Stimulated activated CD8-positive, alpha-beta memory T cell treated with anti-CD3 and anti-CD28 coated beads, Interleukin-15, amount 100 ng/mL, for 1 hour (primary cell): ENCODE measurements at places on chromosomes 7 and 10.

- DNase-seq: no peak
Observed at GRCh38 chr7:35185908-35186731, 67.8 kb downstream of the TBX20 start.

GRCh38 chr10:35564341-35564968, 40.7 kb upstream of the GJD4 start:
- no peak for DNase-seq

- DNase-seq: no peak
Observed at GRCh38 chr10:12806228-12807095, 195.1 kb downstream of the CCDC3 start.

DNA sequence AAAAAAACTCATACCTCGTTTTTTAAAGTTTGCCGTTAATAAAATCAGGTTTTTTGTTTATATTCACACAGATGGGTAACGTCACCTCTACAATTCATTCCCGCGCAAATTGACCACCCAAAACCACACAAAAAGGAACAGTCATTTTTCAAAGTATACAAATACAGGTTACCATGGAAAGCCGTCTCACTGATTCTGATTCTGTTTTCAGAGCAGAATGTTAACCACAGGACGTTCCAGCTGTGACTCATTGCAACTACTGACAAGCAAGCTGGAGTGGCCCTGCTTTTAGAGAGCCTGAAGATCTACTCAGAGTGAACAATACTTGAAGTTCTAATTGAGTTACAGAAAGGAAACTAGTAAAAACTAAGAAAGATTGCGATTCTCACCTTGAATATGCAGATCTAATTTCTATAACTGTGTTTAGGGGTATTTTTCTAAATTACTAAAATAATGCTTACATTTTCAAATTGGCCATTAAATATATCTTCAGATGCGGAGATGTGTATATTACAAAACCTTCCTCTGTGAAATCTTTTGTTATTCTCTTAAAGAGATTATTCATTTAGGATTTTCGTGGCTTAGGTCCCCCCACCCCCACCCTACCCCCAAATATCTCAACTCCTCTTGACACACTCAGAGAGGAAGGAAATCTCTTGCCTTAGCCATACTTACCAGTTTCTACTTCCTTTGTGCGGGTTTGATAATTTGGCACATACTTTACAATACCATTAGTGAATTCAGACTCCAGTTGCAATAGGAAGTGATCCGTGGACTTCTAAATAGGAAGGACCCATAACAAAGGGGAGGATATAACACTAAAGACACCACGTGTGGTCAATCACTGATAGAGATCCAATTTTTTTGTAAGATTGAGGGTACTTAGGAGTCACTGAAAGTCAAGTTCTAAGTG, 106.0 kb downstream of the CUBN start:
- DNase-seq: peak; percentile 65

DNA sequence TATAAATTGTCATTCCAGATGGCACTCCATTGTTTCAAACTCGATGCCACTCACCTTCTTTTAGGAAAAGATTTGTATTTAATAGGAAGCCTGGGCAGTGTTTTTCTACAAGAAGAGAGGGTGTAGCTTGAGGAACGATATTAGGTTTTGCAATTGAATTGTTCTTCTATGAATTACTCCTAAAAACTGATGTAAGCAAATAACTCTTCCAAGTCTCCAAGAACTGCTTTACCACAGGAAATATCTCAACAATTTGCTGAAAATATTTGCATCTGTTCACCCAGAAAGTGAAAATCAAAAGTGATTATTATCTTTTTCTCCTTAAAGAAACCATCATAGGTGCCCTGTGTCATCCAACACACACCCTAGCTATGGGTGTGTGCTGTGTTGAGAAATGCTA, 261.3 kb upstream of the MEOX2 start:
- no peak for DNase-seq
